Uterus (tissue), 4 donors: ENCODE measurements at places on chromosomes 1 and 21. TPM values are rescaled to one million over a fixed set of nuclear protein-coding genes. Genes with fewer than 3 reads are reported as not detected.

DNA sequence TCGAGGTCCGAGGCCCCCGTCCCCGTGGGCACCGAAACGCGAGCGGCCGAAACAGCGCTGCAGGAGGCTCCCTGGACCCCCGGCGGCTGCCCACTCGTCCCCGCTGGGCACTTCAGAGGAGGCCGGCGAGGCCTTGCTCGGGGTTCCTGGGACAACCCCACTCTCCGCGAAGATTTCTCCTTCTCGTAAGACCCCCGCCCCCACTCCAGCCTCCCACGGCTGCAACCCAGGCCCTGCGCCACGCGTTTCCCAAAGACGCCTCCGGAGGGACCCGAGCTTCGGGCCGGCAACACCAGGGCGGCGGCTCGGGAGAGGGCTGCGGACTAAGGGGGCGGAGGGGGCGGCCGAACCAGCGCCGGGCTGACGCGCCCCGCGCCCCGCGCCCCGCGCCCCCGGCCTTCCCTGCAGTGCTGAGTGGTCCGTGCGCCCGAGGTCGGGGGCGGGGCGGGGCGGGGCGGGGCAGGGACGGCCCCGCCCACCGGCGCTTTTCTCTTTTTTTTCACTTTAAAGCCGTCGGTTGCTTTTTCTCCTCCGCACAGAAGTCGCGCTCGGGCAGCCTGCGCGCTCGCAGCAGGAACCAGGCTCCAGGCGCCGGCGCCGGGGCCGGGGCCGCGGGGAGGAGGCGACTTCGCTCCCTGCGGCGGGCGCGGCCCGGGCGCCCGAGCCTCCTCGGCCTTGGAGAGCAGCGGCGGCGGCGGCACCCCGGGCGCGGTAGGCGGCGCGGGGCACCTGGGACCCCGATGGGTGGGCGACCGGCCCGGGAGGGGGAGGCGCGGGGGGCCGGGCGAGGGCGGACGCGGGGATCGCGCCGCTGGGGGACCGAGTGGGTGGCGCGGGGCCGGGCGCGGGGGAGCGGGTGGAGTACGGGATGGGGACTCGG lies at the start of gene SPSB1:
TSS of gene SPSB1 (plus strand) at position 534 of the 880 bp plus-strand sequence. CDS start 62,998 bp downstream, outside the sequence.
- H3K4me3 ChIP-seq, result peak within 1 kb of the TSS; percentile 88
- no peaks in the 10 kb centered on the region for H3K4me1 ChIP-seq
- no peaks in the 10 kb centered on the region for H3K36me3 ChIP-seq
- peak; percentile 81 for DNase-seq

- no peaks in the 10 kb centered on the region for H3K36me3 ChIP-seq
- DNase-seq, result no peak
- H3K4me1 ChIP-seq, result no peaks in the 10 kb centered on the region
- no peak overlapping the region for H3K27ac ChIP-seq
- H3K4me3 ChIP-seq, result no peak overlapping the region
These were observed 113.6 kb upstream of the GRIK3 start for GRCh38 chr1:37147906-37148305.

DNA sequence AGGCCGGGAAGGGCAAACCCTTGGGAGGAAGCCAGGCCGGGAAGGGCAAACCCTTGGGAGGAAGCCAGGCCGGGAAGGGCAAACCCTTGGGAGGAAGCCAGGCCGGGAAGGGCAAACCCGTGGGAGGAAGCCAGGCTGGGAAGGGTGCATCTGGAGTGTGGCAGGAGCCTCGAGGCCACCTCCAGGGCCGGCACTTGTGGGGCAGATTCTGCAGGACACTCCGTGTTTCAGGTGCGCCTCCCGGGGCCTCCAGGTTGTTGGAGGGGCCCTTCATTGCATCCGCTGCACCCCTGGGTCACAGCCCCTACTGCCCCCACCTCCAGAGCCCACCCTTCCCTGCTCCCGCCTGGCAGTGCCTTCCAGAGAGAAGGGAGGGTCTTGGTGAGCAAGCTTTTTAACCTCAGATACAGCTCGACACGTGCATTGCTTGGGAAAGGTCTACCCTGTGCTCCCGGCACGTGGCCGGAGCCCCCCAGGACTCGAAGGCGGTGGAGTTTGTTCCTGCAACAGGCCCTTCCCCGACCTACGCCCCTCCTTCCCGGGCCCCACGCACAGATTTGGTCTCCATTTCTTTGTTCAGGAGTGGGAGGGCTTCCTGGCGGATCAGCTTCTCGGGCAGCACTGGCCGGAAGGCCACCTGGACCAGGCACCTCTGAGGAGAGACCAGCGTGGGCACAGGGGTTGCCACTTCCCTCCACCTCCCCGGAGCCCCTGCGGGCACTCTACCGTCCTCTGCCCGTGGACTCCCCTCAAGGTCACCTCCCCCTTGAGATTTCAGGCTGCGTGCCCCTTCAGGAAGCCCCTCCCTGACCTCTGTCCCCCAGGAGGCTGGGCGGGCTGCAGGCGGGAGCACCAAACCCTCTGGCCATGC lies 9.4 kb upstream of the TMEM52 start:
- no peak overlapping the region for H3K27ac ChIP-seq
- no peak for DNase-seq
- no peaks in the 10 kb centered on the region for H3K27me3 ChIP-seq
- H3K4me1 ChIP-seq, result no peaks in the 10 kb centered on the region
- no peaks in the 10 kb centered on the region for H3K36me3 ChIP-seq

DNA sequence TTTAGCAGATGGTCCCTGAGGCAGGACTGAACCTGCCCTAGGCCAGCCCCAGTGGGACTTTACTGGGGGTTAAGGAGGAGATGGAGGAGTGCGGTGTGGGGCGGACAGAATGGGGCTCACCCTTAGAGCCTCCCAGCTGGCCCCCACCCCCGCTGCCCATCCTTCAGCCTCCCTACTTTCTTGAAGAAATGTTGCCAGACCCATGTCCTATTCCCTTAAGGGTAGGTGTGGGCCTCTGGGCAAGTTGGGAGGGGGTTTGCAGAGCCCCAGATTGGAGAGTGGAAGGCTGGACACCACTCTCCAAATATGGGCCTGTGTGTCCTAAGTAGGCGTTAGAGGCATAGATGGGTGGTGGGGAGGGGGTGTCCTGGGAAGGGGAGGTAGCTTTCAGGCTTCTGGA lies 19.2 kb upstream of the EPS8L3 start:
- H3K27me3 ChIP-seq, result no peaks in the 10 kb centered on the region
- no peaks in the 10 kb centered on the region for H3K4me1 ChIP-seq
- H3K27ac ChIP-seq, result peak overlapping the region; percentile 30
- no peak for DNase-seq

DNA sequence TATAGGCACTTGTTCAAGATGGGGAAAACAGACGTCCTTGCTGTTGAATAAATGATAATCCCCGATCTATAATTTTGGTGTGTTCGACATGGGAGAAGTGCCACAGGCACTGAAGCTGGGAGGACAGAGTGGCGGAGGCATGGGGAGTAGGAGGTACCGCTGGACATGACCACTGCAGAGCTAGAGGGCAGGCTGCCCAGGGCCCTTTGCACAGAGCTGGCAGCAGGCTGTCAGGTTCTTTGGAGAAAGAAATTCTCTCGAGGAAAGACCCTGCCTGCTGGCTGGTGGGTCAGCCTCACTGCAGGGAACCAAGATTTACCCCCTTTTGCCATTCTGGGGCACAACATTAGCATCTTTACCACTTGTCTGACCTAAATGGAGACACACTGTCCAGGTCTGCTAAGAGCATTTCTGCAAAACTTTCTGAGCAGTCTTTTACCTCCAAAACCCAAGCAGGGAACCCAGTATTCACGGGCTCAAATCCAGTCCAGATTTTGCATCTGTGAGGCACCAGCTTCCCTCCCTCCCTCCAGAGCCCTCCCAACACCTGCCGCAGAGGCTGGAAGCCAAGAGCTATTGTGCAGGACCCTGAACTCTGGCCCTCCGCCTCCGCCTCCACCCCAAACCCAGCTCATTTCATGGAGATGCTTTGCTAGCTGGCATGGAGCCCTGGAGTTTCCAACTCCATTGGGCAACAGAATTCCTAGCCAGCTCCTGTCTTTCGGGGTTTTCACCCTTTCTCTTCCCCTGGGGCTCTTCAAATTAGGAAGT lies 142.3 kb downstream of the PLXNA2 start:
- DNase-seq, result peak; percentile 52
- H3K36me3 ChIP-seq, result no peaks in the 10 kb centered on the region
- H3K4me1 ChIP-seq, result peaks cover 4% of the 10 kb centered on the region
- peak overlapping the region; percentile 3 for H3K27ac ChIP-seq
- no peak overlapping the region for H3K4me3 ChIP-seq
- H3K27me3 ChIP-seq, result no peaks in the 10 kb centered on the region

The LHX8 gene
- total RNA-seq, result not detected

DNA sequence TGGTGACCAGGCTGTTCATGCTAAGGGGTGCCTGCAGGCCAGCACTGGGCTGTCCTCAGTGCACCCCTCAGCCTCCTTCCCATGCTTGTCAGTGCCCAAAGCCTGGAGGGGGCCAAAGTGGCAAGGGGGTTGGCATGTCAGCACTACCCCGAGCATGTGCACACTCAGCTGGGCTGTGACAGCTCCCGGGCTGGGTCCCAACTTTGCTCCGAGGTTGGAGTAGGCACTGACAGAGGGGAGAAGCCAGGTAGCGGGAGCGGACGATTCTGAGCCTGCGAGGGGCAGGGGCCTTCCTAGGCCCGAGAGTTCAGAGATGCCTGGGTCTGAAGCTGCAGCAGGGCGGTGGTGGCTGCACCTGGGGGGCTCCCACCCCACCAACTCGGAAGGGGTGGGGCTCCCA lies 119.0 kb downstream of the MAST2 start:
- H3K27ac ChIP-seq, result no peak overlapping the region
- no peak for DNase-seq
- H3K27me3 ChIP-seq, result no peaks in the 10 kb centered on the region
- H3K4me1 ChIP-seq, result no peaks in the 10 kb centered on the region

- H3K4me3 ChIP-seq, result no peak overlapping the region
- H3K36me3 ChIP-seq, result no peaks in the 10 kb centered on the region
- H3K27ac ChIP-seq, result no peak overlapping the region
- no peak for DNase-seq
- H3K4me1 ChIP-seq, result peaks cover 4% of the 10 kb centered on the region
These were observed 134.2 kb downstream of the ROR1 start for GRCh38 chr1:63908016-63908415.

- H3K36me3 ChIP-seq, result no peaks in the 10 kb centered on the region
- no peaks in the 10 kb centered on the region for H3K4me1 ChIP-seq
- H3K27me3 ChIP-seq, result no peaks in the 10 kb centered on the region
- no peak for DNase-seq
- no peak overlapping the region for H3K4me3 ChIP-seq
These were observed 30.0 kb downstream of the FAM78B start for GRCh38 chr1:166136699-166137401.

- H3K27me3 ChIP-seq, result no peaks in the 10 kb centered on the region
- no peaks in the 10 kb centered on the region for H3K4me1 ChIP-seq
- H3K4me3 ChIP-seq, result no peak overlapping the region
- no peaks in the 10 kb centered on the region for H3K36me3 ChIP-seq
These were observed 47.3 kb downstream of the EIF4G3 start for GRCh38 chr1:21129407-21129806.

The CDK18 gene
- 11.3 TPM for total RNA-seq

The AQP10 gene
- not detected for total RNA-seq

The SERINC2 gene
- total RNA-seq, result 1.7 TPM

DNA sequence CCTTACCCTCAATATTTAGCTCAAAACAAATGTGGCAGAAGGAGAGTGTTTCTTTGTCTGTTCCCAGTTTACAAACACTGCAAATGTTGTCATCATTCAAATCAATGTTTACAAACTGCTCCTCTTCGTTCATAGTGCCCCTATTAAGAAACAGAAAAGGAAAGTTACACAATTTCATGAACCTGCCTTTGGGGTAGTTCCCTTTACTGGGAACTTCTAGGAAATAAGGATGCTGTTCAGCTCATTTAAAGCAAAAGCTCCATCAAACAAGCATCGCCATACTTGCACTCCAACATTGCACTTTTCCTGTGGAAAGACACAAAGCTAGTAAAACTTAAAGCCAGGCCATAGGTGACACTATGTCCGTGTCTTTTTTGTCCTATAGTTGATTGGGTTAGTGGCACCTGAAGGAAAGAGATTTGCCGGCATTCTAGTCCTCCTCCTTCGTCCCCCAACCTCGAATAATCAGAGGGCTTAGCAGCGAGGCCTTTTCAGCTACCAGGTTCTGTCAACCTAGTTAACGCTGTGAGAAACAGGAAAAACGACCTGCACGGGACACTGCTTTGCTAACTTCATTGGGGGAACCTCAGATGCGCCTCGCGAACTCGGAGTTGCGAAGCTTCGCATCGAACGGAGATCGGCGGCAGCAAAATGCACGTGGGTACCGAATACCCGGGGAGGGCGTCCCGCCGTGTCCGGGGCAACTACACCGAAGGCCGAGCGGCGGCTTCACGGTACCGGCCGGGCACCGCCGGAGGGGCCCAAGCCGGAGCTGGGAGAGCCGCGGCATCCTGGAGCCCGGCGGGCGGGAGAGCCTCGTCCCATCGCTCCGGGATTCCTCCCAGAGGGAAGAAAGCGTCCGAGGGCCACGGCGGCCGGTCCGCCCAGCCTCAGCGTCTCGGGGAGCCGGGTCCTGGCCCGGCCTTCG lies 706 bp downstream of the C21orf91 start:
- H3K36me3 ChIP-seq, result no peaks in the 10 kb centered on the region
- H3K27me3 ChIP-seq, result no peaks in the 10 kb centered on the region
- H3K4me3 ChIP-seq, result peak overlapping the region; percentile 96
- DNase-seq, result peak; percentile 26
- no peaks in the 10 kb centered on the region for H3K4me1 ChIP-seq

GRCh38 chr1:43048601-43049011 lies 89.9 kb upstream of the SLC2A1 start:
- H3K4me3 ChIP-seq, result no peak overlapping the region
- H3K27me3 ChIP-seq, result no peaks in the 10 kb centered on the region
- DNase-seq, result no peak
- no peak overlapping the region for H3K27ac ChIP-seq

The SWT1 gene
- total RNA-seq, result 29.4 TPM

DNA sequence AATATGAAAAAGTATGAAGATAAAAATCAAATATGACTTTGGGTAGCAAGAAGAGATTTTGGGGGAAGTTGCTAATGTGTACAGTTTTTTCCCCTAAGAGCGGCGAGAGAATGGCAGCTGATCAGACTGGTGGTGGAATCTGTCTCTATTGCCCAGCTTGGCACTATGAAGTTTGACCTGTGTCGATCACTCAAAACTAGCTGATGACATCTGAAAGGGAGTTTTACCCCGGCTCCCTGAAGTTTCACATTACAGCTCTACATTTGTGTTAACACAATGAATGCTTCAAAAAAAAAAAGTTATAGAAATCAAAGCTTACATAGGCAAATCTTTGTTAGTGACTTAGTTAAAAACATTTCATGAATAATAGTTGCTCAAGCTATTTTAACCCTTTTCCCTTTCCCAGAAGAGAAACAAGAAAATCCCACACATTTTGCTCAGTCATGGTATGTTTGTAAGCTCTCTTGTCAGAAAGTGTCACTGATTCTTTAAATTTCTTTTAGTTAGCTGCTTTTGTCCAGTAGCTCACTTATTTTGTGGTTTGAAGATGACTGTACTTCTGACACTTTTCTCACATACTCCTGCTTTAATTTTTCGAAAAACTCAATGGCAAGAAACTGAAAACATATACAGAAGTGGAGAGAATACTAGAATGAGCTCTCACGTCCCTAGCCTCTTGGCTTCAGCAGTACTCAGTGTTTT lies 41.3 kb downstream of the DYRK1A start:
- peak overlapping the region; percentile 3 for H3K27ac ChIP-seq
- no peak overlapping the region for H3K4me3 ChIP-seq
- H3K27me3 ChIP-seq, result no peaks in the 10 kb centered on the region
- no peaks in the 10 kb centered on the region for H3K36me3 ChIP-seq

The GUCA2B gene
- total RNA-seq, result not detected

The CDC14A gene
- 27.4 TPM for total RNA-seq

The SYT11 gene
- total RNA-seq, result 16.2 TPM

The FCAMR gene
- total RNA-seq, result not detected

- H3K4me3 ChIP-seq, result no peak overlapping the region
- H3K27ac ChIP-seq, result no peak overlapping the region
- H3K27me3 ChIP-seq, result no peaks in the 10 kb centered on the region
- no peak for DNase-seq
These were observed 238.4 kb downstream of the C1orf94 start for GRCh38 chr1:34415140-34415539.

The RGS18 gene
- total RNA-seq, result 2.1 TPM
